ENCODE measurements at places on chromosomes 13 and 19. TPM values are rescaled to one million over a fixed set of nuclear protein-coding genes. Genes with fewer than 3 reads are reported as not detected.

Gene KANK3
- 5.1 TPM for total RNA-seq

Gene RXFP2
- total RNA-seq = not detected

Gene COX7A1
- not detected for total RNA-seq

Gene CBLC
- total RNA-seq = not detected

Gene ZNF414
- 19.5 TPM for total RNA-seq

Gene FBL
- total RNA-seq = 689 TPM

Gene FBXO17
- 66.9 TPM for total RNA-seq

Gene ANGPTL4
- 151 TPM for total RNA-seq

Gene IGFL3
- total RNA-seq = 0.21 TPM
